ENCODE measurements at places on chromosomes 6 and 20.

GRCh38 chr6:128659878-128660622 lies 139.7 kb upstream of the PTPRK start:
- no peak for DNase-seq

DNA sequence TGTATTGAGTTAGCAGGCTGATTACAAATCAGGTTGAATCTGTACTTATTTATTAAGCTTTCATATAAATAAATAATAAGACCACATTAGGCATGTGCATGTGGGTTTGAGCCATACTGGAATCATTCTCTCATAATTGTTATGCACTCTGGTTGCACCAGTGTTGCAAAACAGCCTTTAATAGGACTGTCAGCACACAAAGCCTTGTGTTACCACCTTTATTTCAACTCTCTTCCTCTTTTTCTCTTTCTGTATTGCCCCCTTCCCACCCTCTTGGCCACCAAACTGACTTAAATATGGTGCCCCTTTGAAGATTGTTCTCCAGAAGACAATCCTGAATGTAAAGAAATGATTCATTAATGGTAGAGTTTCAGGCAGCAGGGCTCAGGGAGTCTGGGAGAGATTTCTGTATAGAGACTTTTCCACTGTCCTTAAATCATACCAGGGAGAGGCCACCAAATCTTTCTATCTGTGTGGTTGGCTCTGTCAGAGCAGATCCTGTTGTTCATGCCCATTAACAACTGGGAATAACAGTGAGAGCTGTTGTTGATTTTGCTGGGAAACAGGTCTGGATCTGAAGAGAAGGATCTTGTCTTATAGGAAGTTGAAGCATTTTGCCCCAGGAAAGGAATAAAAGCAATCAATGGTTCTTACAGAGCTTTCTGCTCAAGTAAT lies 131.6 kb upstream of the SOX4 start:
- DNase-seq, result no peak

DNA sequence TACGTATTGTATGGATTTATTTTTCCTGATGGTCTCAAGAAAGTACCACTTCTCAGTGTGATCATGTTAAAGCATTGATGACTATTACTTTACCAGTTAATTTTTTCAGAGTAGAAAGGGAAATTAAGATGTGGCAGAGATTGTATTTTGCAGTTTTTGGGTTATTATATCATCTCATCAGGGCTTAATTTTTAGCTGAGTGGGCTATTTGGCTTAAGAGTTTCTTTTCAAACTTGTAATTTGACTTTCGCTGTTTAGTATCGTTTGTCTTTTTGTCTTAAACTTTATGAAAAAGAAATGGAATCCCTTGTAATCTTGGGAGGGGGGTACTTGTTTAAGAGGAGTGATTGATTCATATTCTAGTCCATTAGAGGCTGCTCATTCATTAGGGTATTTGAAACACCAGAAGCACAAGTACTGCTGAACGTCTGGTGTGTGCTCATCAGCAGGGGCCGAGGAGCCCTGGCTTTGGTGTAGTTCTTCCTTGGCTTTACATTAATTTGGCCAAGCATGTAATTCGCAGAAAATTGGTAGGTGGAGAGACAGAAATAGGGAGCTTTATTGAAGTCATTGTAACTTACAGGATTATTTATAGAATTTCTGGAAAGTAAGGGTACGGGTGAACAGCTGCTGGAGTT lies 112.4 kb downstream of the TIAM2 start:
- no peak for DNase-seq

DNA sequence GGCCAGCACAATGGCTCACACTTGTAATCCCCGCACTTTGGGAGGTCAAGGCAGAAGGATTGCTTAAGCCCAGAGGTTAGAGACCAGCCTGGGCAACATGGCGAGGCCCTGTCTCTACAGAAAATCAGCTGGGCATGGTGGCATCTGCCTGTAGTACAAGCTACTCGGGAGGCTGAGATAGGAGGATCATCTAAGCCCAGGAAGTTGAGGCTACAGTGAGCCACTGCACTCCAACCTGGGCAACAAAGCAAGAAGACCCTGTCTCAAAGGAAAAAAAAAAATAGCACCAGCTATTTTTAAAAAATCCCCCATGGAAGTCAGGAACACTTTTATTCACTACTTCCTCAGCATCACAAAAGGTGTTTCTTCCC lies 45.2 kb upstream of the FOXQ1 start:
- no peak for DNase-seq

GRCh38 chr6:152310371-152310954 lies 326.7 kb downstream of the SYNE1 start:
- no peak for DNase-seq

DNA sequence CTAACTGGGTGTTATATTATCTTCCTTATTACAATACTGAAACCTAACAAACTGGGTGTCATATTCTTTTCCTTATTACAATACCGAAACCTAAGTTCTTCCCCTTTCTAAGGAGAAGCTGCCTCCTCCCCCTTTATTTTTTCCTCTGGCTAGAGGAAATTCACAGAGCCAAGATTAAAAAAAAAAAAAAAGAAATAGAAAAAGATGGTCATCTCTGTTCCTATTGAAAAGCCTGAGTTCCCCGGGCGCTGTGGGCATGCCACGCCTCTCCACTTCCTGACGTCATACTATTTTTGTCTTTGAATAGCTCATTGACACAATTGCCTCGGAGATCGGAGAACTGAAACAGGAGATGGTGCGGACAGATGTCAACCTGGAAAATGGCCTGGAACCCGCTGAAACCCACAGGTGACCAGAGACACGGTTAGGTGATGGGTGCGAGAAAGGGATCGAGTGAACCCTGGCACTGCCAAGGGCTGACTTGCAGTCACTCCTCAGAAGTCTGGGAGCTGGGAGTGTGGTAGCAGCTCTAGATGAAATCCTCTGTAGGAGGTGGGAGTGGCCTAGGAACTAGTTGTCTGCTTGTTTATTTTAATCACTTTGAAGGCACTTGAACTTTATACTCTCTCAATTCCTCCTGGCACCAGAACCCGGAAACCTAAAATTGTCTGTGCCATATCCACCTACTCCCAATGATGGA lies 82.2 kb upstream of the NAA20 start:
- DNase-seq, result no peak

DNA sequence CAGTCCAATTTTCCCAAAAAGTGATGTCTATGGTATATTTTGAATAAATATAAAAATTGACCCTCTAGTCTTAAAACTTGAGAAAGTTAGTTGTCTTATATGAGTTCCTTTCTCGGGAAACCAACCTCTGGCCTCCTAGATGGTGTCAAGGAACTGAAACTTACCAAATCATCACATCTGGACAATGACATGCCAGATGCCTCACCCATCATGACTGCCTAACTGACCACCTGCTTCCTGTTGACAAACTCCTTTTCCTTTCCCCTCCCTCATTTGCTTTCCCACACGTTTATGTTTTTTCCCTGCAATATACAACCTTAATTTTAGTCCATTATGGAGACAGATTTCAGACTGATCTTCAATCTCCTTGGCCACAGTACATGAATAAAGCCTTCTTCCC lies 731.0 kb downstream of the EPHA7 start:
- DNase-seq, result no peak

GRCh38 chr6:47162793-47163192 lies 120.7 kb upstream of the ADGRF1 start:
- DNase-seq, result no peak

- DNase-seq, result peak; percentile 71
Measured at GRCh38 chr6:97978855-97979271, 695.8 kb upstream of the MMS22L start.

DNA sequence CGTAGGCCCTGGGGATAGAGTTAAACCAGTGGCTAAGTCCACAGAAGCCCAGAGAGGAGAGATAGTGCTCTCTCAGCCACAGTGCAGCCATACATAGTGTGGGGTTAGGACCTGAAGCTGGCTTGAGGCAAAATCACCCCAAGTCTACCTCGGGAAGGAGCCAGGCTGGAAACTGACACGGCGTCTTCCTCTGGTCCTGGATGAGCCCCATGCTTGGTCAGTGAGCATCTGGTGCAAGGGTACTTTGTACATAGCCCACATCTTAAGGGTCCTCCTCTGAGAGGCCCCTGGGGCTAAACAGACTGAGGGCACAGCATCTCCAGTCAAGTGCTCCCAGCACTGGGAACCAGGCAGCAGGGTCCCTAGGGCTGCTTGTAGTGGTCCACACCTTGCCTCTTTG lies 45.6 kb downstream of the CDH26 start:
- DNase-seq, result no peak
